ENCODE measurements at places on chromosomes 5 and 9.

GRCh38 chr9:3676766-3677165 lies 151.0 kb upstream of the RFX3 start:
- DNase-seq, result no peak

- DNase-seq, result no peak
These were observed 196.0 kb downstream of the MELK start for GRCh38 chr9:36768677-36769076.

GRCh38 chr5:170442391-170442790 lies 53.2 kb upstream of the KCNMB1 start:
- no peak for DNase-seq

DNA sequence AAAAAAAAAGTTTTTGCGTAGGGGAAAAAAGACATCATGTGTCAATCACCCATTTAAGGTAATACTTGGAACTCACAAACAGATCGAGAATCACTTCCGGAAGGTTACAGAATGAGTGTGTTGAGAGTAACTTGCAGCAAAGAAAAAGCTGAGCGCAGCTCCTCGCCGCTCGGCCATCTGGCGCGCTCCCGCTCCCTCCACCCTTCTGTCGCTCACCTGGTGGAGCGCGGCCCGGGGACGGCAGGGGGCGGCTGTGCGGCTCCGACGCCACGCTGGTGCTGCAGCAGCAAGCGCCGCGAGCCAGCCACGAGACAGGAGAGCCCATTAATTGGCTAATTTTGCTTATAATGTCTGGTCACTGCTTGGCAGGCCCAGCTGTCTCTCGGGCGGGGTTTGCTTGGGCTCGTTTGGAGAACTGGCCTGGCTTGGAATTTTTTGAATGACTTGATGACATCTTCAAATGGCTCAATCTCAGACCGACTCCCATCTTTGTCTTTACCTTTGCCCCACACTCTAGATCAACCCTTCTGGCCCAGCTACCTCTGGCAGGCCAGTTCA lies 601.8 kb downstream of the CCDC171 start:
- peak; percentile 55 for DNase-seq
